NCI-H1436 (cell line): ENCODE measurements at places on chromosomes 2 and 18.

GRCh38 chr2:239093952-239094351 lies 246.1 kb downstream of the TWIST2 start:
- no peak for DNase-seq

GRCh38 chr2:182144776-182145165 lies 159.1 kb downstream of the PPP1R1C start:
- no peak for DNase-seq

DNA sequence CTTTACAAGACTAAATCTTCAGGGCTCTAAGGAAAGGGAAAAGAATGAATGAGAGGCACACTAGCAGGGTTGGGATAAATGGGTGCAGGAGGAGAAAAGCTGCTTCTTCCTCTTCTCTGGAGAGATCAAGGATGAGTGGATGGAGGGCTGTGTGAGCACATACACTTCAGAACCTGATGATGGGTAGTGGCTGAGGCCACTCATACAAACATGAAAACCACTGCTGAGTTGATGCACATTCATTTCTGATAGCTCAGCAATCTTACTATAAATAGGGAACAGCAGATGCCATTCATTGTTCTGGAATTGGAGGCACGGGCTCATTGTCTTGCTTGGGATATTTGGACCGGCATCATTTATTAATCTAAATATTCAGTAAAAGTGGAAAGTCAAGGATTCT lies 152.4 kb upstream of the KCTD1 start:
- DNase-seq: no peak

DNA sequence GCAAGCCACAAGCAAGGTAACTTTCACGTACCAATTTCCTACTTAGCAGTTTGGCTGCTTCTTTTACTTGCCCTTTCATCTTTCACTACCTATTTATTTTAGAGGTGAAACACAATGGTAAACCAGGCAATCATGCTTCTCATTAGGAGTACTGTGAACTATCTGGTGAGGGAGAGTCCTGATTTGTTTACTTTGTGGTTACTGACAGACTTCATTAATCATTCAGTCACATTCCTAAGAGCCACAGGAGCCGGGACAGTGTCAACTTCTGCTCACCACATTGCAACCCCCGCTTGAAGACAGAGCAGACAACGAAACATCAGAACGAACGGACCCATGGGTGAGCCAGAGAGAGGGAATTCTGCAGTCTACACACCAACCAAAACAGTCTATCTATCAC lies 28.8 kb downstream of the TUBB6 start:
- no peak for DNase-seq

DNA sequence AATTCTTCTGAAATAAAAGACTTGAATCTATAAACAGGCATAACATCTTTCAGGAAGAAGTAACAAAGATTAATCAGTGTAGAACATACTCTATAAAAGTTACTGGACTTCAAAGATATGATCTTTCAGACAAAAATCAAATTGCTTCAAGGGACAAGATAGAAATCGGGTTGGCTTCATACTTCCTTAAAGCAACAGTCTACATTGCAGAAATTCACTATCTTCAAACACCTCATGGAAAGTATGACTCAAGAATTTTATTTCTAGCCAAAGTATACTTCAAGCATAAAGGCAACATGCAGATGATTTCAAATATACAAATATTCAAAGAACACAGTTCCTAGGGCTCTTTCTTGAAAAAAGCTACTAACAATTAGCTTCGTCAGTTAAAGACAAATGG lies 240.7 kb downstream of the SRBD1 start:
- DNase-seq: no peak
